ENCODE measurements at places on chromosomes 7 and 10.

DNA sequence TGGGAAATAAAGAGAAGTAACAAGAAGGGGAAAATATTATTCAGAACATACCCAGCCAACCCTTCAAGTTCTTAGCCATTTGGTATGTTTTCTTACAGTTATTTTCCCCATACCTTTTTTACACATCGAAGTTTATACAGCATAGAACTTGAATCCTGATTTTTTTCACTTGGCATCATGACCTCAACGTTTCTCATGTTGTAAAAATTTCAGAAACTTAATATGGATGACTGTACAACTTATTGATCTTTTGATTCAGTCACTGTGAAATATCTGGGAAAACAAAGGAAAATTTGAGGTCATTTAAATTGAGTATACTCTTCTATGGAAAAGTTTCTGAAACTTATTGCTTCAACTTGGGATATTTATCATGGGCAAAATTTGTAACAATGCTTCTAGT is 103.6 kb upstream of the FAM171A1 start:
- no peak for DNase-seq

- no peak for DNase-seq
Measured at GRCh38 chr10:78981970-78982281, 86.8 kb upstream of the ZMIZ1 start.

DNA sequence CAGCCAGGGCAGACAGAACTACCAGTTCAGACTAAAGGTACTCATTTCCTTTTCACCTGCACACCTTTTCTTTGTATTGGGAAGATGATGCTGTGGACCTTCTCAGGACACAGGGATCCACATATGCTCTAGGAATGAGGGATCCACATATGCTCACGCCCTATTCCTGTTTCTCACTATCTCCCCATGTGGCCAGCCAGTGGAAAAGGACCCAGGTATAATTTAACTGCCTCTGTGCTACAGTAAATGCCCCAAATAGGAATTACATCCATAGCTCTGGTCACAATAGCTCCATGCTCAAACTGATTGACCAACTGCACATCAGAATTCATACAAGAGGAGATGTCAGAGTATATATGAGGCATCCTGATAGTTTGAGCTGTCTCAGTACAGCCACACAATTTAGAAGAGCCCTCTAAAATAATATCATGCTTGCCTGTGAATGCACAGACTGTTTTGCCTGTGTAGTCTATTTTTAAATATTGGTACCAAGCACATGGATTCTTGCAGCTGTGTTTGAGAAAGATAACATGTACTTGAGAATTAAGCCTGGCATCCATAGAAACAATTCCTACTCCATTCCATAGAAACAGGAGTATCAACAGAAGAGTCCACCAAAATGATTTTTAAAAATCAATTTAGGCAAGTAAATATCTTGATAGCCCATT is 43.7 kb downstream of the CTTNBP2 start:
- no peak for DNase-seq

- DNase-seq: no peak
Measured at GRCh38 chr7:81608748-81609382, 161.0 kb downstream of the HGF start.

DNA sequence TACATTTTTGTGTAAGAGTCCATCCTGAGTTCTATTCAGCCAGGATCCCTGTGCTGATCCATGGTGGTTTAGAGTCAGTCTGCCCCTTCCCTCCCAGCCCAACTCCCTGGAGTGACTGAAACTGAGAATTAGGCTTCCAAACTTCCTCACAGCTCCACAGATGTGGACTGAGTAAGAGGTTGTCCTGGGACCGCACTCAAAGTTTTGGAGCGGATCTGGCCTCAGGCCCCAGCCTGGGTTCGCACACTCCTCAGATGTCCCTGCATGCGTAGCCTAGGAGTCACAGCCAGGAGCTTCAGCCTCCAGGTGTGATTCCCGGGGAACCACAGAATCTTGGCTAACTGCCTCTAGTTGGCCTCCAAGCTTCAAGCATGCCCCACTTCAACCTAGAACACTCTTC is 218.1 kb downstream of the C7orf25 start:
- DNase-seq: no peak

- no peak for DNase-seq
Measured at GRCh38 chr10:14820775-14821154, 17.1 kb downstream of the CDNF start.

DNA sequence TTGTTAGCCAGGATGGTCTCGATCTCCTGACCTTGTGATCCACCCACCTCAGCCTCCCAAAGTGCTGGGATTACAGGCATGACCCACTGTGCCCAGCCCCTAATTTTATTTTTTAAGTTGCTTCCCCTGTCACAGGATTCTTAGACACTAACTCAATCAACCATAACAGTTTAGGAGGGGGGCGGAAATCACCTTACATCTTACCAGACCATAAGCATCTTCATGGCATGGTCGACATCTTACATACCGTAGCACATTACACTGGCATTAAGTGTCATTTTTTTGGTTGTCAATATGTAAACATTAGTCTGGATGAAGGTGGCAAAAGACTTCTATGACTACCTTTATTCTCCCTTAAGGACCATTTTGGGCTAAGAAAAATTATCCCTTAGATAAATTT is 95.6 kb downstream of the TRIM24 start:
- DNase-seq: no peak

DNA sequence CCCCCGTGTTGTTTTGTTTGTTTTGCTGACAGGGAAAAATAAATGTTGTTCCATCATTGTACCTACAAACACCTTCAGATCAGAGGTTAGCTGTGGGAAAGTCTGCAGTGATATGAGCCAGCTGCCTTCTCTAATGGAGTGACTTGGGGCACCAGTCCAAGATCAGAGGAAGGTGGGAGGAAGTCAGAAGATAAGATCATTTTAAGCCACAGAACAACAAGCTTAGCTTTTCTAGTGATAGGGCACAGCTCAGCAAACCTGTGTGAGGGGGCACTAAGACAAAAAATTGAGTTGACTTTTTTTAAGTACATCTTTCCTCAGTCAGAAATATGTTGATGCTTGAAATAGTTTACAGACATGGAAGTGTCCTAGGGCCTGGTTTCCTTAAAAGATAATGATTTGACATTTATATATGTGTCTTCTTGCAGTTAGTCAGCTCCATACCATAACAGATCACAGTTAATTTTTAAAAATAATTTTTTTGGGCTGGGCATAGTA is 240.3 kb upstream of the KAT6B start:
- DNase-seq: no peak

DNA sequence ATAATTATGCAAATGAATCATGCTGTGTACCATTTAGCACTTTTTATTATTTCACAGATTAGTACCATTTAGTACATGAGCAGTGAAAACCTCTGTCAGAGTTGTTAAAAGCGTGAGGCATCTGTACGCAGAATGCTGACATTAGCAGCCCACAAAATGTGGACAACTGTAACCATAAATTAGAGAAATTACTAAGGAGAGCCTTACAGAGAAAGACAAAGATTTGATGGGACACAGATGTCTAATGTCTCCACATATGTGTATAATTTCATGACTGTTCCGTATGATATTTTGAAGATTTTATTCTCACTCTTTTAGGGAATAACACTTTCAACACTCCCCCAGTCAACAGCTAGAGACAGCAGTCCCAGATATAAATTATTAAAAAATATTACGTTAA is 414.0 kb upstream of the ANKRD30A start:
- DNase-seq: no peak

DNA sequence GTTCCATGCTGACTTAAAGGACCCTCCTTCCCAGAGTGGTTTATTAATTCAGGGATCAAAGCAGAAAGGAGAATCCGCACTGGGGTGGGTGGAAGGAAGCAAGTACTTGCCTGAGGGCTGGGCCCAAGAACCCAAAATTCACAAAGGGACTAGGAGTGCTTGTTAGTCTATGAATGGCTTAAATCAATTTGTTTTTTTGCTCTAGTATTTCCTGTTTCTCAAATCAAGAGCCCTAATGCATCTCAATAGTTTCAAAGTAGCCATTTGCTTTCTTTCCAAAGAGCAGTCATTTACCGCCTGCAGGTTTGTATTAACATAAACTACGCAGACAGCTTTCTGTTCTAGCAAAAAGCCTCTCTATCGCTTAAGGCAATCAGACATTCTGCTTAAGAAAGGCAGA is 44.2 kb upstream of the SLC35G1 start:
- no peak for DNase-seq

- DNase-seq: no peak
Measured at GRCh38 chr10:50788951-50789945, 49.5 kb downstream of the ASAH2B start.

GRCh38 chr10:132476146-132477065 is 61.2 kb upstream of the INPP5A start:
- DNase-seq: no peak

DNA sequence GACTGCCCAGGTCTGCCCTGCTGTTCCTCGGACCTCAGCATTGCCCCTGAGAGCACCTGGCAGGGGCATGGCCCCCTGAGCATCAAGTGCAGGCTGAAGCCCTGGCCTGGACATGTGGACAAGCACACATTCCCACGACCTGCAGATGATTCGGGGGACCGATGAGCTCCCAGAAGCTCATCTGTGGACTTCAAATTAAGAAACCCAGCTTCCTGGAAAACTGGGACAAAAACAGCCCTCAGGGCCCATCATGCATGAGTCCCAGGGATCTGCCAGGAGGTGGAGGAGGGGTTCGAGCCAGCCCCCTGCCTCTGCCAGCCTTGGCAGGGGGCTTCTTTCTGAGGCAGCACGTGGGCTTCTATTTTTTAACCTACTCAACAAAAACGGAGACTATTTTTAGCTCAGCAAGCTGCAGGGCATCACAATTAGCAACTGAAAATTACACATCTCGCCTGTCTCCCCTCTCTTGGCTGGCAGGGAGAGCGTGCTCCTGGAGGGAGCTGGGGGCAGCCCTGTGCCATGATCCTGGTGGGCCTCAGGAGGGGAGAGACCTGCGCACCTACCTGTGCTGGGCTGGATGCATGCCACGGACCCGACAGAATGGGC is 51.8 kb downstream of the RASGEF1A start:
- DNase-seq: no peak

DNA sequence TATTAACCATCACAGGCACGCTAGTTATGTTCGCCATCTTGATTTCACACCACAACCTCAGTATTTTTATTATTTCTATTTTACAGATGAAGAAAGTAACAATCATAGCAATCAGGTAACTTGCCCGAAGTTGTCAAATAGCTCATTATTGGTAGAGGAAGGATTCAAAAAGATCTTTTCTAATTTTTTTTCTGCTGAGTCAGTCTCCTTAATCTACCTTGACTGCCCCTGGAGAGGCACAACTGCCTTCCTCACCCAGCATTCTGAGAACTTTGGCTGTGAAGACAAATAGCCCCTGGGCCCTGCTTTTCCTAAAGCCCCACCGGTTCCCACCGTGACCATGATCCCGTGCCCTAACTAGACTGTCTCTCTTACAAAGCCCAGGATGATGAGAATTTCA is 99.2 kb downstream of the TRIL start:
- no peak for DNase-seq

- no peak for DNase-seq
Measured at GRCh38 chr10:72239409-72239808, 23.3 kb upstream of the ASCC1 start.

DNA sequence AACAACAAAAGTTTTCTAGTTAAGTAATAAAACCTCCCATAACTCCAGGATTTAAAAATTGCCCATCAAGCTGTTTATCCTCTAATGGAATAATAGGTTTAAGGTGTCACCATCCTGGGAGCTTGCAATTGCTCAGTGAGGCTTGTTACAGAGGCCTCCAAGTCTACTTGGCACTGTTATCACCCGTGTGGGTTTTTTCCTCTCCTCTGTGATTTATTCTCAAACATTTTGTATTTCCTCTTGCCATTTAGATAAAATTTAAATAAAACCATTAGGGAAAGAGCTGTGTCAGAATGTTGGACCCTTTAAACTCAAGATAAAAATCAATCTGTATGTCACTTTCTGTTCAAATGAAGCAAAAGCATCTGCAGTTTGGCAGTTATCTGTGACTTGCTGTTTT is 202.6 kb downstream of the GALNT17 start:
- DNase-seq: no peak

GRCh38 chr7:36827726-36828703 is 103.7 kb upstream of the AOAH start:
- no peak for DNase-seq

- no peak for DNase-seq
Measured at GRCh38 chr10:21217107-21217506, 308.4 kb downstream of the SKIDA1 start.

- DNase-seq: no peak
Measured at GRCh38 chr10:133151543-133151972, 8.5 kb upstream of the KNDC1 start.

GRCh38 chr7:49398746-49399145 is 374.7 kb upstream of the VWC2 start:
- no peak for DNase-seq

DNA sequence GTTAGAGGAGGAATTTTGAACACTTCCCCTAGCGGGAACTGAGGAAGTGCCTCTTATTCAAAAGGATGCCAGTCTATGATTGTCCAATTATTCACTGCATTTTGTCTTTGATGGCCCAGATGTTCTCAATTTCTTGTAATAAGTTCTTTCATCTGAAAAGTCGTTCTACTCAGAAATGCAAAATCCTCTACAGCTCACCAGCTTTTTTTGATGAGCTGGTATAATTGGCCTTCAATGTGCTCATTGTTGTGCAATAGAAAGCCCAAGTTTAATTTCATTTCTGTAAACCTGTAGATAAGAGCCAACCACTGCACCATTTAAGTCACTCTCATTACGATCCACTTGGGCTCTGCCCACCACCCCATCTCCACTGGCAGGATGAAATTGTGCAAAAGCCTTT is 978.7 kb upstream of the AUTS2 start:
- no peak for DNase-seq

GRCh38 chr10:127228195-127228787 is 31.9 kb upstream of the INSYN2A start:
- DNase-seq: no peak

- DNase-seq: no peak
Measured at GRCh38 chr7:100546129-100546925, 7.3 kb downstream of the AGFG2 start.

- no peak for DNase-seq
Measured at GRCh38 chr10:107423903-107424302, 259.4 kb upstream of the SORCS1 start.

GRCh38 chr7:17706734-17707133 is 233.6 kb downstream of the SNX13 start:
- no peak for DNase-seq

DNA sequence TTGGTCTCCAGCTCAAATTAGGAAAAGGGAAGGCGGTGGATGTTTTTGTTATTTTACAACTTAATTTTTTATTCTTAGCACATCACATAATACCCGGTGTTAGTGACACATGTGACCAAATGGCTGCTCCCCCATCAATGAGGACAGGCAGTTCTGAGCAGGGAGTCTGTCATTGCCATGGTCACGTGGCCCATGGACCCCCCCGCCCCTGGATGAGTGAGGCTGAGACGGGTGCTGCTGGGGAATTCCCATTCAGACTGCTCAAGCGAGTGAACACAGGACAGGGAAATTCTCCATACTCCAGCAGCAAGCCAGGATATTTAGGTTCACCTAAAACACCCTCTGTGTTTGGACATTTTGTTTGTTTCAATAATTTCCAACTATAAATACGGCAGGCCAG is 34.7 kb upstream of the SLC35B4 start:
- no peak for DNase-seq

- DNase-seq: no peak
Measured at GRCh38 chr7:98722402-98722801, 105.3 kb downstream of the NPTX2 start.

- DNase-seq: no peak
Measured at GRCh38 chr10:47081264-47081663, 170.0 kb downstream of the PTPN20 start.

All from stimulated activated CD8-positive, alpha-beta memory T cell treated with anti-CD3 and anti-CD28 coated beads, Interleukin-15, amount 100 ng/mL, for 4 hours (primary cell).